ENCODE measurements at places on chromosomes 6 and 20.

DNA sequence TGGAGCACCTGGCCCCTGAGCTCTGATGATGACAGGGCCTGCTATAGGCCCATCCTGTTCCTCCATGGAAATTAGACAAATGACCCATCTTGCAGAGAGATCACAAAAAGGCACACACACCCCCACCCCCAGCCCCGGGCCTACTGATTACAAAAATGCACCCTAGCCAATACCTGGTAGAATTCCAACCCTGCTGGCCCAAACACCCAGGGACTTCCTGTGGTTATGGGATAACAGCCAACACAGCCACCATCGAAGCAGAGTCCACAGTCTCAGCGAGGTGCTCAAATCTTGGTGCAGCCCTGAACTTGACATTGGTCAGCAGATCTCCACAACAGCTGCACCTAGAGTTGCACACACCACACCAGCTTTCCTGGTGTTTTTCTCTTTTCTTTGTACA lies 17.0 kb downstream of the NCR2 start:
- DNase-seq, result no peak

GRCh38 chr6:77368660-77369313 lies 94.5 kb downstream of the HTR1B start:
- DNase-seq, result no peak

DNA sequence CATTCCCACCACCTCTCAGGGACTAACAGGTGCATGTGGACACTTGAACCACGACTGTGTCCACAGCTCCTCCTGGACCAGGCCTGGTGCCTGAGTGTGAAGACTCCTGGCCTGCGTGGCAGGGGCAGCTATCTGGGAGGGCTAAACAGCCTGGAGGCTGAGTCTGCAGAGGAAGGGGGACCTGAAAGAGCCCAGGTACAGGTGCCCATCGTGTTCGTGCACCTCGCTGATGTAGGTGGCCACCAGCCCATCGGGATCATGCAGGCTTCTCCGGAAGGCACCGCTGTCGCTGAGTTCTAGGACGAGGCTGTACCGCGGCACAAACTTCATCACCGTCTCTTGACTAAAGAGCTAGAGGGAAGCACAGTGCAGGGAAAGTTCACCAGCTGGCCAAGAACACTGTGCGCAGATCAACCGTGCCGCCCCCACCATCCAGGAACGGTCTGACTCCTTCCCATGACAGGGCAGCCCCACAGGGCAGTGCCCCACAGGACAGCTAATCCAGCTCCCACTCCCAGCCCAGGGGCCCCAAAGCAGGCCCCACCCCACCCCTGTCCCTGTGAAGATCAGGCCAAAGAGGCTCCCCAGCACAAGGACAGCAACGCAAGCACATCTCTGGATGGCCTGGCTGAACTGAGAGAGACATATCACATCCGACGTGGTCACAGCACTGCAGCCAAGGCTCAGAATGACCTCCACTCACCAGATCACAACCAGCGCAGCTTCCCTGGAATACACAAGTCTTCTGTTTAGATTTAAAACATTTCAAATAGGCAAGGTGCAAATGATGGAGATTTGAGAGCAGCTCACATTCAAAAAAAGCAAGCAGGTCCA lies 14.8 kb downstream of the CST7 start:
- no peak for DNase-seq

DNA sequence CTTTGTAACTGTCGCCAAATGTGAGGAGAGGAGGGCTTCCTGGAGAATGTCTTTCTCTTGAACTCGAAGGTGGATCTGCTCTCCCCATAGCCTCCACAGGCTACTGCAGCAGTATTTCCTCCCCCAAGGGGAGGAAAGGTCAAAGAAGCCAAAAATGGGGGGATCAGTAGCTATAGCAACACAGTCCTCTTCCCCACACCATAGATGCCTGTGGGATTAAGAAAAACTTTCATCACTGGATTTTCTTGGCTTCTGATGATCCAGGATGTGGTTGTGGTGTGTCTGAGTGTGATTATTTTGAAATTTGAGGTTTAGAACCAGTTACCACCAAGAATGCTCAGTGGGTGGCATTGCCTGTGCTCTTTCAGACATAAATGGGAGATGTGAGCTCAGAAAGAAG lies 140.1 kb upstream of the SPACA1 start:
- DNase-seq, result peak; percentile 65

DNA sequence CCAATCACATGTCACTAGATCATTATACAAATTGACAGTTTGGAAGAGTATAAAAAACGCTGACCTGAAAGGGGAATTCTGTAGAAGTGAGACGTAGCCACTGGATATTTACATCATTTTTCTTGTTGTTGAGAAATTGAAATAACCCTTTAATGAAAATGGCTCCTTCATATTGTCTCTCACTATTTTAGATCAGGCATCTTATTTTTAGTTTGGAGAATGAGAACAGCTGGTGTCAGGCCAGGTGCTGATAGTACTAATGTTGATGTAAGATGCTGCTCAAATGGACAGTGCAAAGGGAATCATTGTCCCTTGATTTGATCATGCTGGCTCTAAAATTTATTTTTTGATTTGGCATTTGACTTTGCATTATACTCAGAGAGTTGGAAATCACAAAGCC lies 17.4 kb downstream of the NKAIN2 start:
- DNase-seq, result no peak

- peak; percentile 73 for DNase-seq
These were observed 79.7 kb upstream of the MBOAT1 start for GRCh38 chr6:20291764-20292580.

- DNase-seq, result no peak
These were observed 186.7 kb downstream of the BMP2 start for GRCh38 chr20:6954219-6954618.

DNA sequence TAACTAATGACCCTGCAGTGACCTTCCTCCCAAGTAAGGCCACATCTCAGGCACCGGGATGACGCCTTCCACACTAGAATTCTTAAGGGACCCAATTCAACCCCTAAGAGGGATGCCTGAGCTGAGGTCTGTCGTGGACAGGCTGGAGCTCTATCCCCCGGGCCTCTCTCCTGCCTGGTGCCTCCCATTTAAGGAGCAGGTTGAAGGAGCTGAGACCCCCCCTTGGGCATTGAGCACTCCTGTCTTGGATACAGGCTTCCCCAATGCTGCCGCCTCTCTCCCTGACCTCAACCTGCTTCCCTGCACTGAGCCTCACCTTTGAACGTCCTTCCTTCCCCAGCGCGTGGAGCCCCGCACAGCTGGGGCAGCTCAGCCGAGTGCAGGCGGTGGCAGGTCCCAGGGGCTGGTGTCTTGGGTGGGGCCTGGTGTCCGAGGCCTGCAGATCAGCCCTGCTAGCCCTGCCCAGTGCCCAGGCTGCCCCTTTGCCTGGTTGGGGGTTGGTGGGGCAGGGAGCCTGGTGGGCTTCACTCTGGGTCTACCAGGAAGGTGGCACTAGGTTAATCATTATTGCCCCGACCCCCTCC lies 19.9 kb upstream of the BHLHE23 start:
- no peak for DNase-seq

GRCh38 chr6:165081944-165082532 lies 227.4 kb downstream of the C6orf118 start:
- no peak for DNase-seq

- DNase-seq, result no peak
These were observed 66.0 kb downstream of the BACH2 start for GRCh38 chr6:90230548-90231215.

DNA sequence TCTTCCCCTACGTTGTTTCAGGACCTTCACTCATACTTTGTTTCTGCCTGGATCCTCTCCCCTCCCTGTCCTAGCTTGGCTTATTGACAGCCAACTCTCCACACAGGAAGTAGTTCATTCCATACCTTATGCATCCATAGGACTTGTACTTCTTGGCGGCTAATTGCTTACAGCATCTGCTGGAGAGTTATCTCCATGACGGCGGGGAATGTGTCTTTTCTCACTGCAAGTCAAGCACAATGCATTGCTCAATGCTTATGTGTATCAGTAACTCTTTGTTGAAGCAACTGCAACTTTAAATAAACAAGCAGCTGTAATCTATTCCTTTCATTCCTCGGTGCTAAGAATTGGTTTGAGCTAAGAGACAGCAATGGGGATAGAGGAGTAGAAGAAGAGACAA lies 551.3 kb upstream of the EPHA7 start:
- no peak for DNase-seq

- DNase-seq, result no peak
These were observed 65.6 kb downstream of the ABHD12 start for GRCh38 chr20:25325073-25325472.

GRCh38 chr6:88266126-88266525 lies 100.0 kb upstream of the CNR1 start:
- no peak for DNase-seq

DNA sequence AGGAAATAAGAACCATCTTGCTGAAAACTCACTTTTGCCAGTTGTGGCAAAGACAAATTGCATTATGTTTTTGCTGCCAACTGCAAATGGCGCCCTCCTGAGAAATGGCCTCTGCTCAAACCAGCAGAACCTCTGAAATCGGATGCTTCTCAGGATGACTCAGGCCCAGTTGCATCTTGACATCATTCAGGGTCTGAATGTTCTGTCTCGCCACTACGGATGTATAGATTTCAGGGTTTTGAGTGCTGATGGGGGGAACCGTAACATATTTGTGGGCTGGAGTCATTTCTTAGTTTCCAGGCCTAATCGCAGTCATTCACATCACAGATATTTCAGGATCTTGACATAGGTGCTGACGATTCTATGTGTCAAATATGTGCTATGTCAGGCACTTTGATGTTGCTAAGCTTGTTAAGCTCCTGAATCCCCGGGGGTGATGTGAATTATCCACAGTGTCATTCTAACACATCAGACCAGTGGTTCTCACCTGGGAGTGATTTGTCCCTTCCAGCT lies 207.1 kb downstream of the NFATC2 start:
- DNase-seq, result peak; percentile 62

DNA sequence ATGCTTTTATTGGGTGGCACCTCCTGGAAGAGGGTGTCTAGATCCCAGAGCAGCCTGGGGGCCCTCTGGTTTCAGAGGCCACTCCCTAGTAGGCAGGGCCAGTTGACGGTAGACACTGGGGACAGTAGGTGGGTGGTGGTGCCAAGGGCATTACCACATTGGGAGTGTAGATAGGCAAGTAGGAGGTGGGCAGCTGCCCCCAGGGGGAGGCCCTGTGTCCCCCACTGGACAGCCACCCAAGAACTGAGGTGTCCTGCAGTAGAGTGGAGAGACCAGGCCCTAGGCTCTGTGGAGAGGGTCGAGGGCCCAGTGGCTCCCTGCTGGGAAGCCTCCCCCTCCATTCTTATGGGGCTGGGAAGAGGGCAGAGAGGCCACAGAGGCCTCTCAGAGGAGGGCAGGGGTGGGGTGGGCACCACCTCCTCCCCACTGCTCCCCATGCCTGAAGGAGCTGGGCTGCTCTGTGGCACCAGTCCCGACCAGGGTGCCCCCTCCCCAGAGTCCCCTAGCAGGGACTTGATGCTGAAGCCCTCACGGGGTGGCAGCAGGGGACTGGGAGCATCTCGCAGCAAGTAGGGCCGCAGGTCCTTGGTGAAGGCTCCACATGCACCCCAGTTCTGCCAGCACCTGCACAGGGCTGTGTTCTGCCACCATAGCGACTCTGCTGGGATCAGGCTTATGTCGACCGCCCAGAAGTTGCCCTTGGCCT lies 305.0 kb upstream of the KCNQ5 start:
- DNase-seq, result no peak
